ENCODE measurements at places on chromosomes 6 and 20.

GRCh38 chr6:74969591-74970267 is 236.1 kb downstream of the COL12A1 start:
- DNase-seq: no peak

- no peak for DNase-seq
These were observed 11.6 kb upstream of the CLVS2 start for GRCh38 chr6:122984393-122984792.

DNA sequence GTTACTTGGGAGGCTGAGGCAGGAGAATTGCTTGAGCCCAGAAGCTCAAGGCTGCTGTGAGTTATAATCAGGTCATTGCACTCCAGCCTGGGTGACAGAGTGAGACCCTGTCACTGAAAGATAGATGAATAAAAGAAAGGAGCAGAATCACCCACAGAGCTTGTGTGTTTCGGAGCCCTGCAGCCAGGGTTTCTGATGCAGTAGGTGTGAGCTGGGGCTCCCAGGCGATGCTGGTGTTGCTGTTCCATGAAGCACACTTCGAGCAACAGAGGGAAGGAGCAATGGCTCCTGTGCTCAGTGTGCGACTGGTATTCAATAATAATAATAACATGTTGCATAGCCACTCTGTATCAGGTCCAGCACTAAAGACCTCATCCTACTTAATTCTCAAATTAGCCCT is 197.5 kb upstream of the CST7 start:
- DNase-seq: no peak

GRCh38 chr6:129890164-129890563 is 29.0 kb upstream of the TMEM244 start:
- no peak for DNase-seq

Measured in mesenteric fat pad (tissue), 1 donor.